Gastrocnemius medialis (tissue), 4 donors: ENCODE measurements at places on chromosomes 13 and 19. TPM values are rescaled to one million over a fixed set of nuclear protein-coding genes. Genes with fewer than 3 reads are reported as not detected.

The ZSCAN22 gene
- 2.1 TPM for total RNA-seq

The ZNF317 gene
- total RNA-seq = 10.3 TPM

DNA sequence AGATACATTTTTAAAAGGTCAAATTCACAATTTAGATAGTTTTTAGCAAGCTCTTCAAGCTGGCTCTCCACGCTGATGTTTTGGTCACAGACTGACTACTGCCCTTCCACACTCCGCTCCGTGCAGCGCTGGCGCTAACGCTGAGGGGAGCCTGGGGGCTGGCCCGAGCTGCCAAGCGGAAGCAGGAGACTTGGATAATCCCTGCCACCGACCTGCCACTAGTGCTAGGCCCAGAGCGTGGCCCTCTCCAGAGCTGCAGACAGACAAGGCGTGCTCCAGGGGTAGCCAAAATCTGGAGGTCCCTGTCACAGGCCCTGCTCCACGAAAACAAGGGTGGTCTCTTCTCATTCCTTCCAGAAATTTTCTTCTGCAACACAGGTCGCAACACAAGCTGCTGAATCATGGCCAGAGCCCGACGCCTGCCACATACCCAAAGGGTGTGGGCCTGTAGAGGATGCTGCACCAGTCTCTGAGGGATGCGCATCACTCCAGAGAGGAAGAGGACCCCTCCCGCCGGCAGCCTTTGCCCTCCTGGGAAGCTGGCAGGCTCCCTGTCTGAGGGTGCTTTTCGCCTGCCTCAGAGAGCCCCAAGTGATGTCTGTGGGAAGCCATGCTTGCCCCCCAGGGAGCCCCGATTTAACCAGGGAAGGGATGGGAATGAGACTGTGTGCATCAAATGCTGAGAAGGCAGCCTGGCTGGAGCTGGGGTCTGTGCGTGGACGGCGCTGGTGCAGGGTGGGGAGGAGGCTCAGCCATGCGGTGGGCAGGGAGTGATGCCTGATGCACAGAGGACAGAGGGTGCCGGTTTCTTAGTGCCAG is 21.6 kb downstream of the CAPS start:
- H3K27ac ChIP-seq = peak overlapping the region; percentile 43
- no peaks in the 10 kb centered on the region for H3K36me3 ChIP-seq
- no peak overlapping the region for H3K4me3 ChIP-seq

The CGB8 gene
- not detected for total RNA-seq

The CGB3 gene
- not detected for total RNA-seq

The LGALS14 gene
- total RNA-seq = not detected

GRCh38 chr19:51144482-51145045 is 2.5 kb downstream of the SIGLEC7 start:
- H3K27me3 ChIP-seq = no peaks in the 10 kb centered on the region
- H3K36me3 ChIP-seq = no peaks in the 10 kb centered on the region
- no peak for DNase-seq
- no peak overlapping the region for H3K4me3 ChIP-seq
- no peak overlapping the region for H3K27ac ChIP-seq

The ZNF525 gene
- 0.92 TPM for total RNA-seq

The S1PR4 gene
- 0.91 TPM for total RNA-seq
